ENCODE measurements at places on chromosomes 2 and 18.

GRCh38 chr2:11697103-11697871 is 27.3 kb upstream of the NTSR2 start:
- DNase-seq, result no peak

DNA sequence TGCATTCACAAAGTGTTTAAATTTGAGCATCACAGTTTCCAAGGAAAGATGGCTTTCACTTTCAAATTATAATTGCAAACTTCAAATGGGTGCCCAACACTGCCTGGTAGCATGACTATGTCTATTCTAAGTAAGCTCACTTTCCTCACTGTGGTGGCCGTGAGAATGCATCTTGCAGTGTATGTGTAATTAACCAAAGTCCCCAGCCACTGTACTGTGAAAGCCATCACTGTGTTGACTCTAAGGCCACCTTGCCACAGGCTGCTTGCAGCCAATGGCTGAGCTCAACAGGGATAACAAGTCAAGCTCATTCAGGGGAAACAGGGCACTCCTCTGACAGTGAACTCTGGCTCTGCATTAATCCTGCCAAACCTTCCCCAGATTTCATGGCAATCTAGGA is 43.3 kb upstream of the LGALSL start:
- DNase-seq, result no peak

- no peak for DNase-seq
Measured at GRCh38 chr2:120451334-120451733, 105.4 kb downstream of the INHBB start.

DNA sequence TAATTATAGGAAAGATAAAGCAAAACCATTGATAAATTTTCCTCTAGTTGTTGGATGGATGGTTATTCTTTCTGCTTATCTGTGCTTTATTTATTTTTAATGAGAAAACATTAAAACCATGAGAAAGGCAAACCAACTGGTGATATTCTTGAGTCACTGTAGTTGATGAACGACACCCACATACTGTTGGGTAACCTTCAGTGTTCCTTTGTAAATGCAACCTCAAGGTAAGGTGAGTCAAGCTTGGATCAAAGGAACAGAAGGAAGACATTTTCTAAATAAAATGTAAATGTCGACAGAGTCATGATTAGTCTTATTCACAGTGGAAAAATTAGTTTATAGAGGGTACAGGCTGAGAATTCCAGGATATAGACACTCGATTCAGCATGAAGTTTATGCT is 12.7 kb downstream of the ABCB11 start:
- no peak for DNase-seq

DNA sequence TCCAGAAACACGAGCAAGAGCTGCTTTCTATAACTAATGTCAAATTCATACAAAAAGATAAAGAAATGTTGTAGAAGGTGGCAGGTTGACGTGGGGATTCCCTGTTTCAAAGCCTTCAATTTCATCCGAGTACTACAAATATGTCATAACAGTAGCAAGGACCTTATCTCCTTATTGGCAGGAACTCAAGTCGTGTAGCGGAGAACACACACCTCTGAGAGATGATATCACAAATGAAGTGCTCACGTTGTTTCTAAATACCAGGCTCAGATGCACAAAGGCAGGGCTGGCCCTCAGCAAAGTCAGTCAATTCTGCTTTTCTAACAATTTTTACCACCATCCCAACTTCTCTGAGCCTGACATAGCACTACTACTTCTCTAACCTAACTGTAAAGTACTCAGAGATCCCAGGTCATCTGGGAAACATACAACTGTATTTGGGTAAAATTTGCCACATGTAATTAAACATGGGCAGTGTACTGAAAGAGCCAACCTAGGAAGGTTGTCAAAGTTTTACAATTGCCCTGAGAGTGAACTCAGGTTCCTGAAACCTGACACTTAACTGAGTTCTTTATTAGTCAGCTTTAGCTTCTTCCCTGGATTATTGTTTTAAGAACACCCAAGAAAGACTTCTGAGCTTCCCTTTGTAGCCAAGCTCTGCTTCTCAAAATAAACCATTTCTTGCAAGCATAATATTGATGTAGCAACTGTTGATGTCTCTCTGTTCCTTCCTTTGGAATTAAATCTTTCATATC is 813.7 kb upstream of the ACVR2A start:
- no peak for DNase-seq

- DNase-seq, result no peak
Measured at GRCh38 chr2:70746094-70746974, 21.7 kb downstream of the ADD2 start.

GRCh38 chr2:21818212-21818795 is 694.5 kb downstream of the TDRD15 start:
- no peak for DNase-seq

GRCh38 chr2:179344280-179344964 is 79.8 kb upstream of the SESTD1 start:
- no peak for DNase-seq

DNA sequence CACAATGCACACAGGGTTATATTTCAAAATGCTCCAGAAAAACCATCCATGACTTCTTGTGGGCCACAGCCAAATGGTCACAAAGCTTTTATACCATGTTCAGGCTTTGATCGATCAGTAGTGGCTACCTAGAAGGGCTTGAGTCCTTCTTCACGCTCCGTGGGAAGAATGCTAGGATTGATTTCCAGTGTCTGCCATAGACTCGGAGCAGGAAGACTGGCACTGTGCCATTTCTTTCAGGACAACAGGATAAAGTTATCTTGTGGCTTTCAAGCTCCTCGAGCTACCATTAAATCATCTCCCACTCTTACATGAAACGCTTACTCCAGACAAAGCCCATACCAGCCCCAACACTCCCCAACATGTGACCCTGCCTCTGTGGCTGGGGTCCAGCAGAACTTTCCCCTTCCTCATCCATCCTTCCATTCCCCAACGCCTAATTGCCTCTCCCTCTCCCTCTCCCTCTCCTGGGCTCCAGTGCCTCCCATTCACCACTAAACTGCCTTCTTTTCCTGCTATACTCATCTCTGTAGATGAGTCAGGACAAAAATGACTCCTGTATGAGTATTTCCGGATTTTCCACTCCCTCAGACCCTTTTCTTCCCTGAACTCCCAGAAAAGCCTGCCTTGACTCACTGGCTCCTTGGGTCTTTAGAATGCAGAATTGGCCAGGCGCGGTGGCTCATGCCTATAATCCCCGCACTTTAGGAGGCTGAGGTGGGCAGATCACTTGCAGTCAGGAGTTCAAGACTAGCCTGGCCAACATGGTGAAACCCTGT is 40.9 kb downstream of the ADD2 start:
- no peak for DNase-seq

- DNase-seq, result no peak
Measured at GRCh38 chr2:156196031-156196430, 136.5 kb downstream of the NR4A2 start.

DNA sequence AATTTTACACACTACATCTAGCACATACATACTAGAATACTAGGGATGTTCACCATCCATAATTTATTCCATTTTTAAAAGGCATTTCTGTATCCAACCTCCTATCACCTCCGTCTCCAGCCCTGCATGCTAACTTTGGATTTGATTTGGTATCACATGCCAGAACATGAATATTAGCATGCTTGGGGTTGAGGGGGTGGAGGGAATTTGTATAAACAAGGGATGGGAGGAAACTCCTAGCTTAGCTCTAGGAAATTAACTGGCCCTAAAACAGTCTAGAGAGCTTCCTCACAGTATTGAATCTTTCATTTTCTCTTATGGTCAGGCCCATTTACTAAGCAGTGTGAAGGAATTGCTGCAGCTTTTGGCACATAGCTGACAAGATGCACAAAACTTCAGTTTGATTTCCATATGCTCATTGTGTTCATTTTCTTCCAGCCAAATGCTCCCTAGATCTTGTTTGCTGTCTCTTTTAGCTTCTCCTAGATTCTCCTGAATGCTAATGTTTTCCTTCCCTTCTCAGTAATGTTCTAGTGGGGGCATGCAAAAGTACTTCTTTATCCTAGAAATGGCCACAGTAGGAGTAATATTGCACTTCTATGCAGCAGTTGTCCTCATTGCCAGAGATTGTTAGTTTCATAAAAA is 135.2 kb downstream of the VWC2L start:
- no peak for DNase-seq

DNA sequence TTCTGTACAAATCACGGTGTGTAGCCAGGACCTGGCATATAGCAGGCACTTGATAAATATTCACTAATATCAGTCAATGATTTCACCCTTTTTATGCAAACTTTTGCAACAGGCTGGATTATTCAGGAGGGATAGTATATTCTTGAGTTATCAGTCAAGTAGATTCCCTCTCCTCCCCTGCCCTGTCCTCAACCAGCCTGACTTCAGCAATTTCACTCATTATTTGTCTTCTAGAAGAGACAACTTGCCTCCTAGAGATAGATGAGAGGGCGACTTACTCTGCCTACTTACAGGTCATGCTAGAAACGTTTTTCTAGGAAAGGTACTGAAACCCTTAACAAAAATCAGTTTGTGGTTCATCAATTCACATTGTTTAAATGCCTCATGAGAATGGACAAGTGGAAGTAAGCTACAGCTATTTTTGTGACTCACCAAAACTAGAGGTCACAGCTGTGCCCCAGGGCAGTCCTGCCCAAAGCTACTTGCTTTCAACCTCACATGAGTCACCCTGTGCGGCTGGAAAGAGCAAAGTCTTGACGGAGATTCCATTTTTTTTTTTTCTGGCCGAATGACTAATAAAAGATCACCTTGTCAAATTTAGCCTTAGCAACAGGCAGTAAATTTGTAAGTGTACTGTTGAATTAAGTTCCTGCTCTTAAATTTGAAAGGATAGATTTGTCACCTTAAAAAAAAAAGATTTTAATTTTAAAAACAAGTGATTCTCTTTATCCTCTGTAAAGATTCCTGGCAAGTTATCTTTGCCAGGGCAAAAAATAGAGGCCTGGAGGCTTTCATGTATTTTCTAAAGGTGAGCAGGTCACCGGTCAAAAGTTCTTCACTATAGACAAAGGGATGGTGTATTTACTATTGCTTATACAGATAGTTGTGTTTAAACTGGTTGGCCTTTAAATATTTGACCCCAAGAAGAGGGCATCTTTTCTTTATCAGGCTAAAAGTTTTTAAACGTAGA is 109.0 kb upstream of the SLC35G4 start:
- no peak for DNase-seq

DNA sequence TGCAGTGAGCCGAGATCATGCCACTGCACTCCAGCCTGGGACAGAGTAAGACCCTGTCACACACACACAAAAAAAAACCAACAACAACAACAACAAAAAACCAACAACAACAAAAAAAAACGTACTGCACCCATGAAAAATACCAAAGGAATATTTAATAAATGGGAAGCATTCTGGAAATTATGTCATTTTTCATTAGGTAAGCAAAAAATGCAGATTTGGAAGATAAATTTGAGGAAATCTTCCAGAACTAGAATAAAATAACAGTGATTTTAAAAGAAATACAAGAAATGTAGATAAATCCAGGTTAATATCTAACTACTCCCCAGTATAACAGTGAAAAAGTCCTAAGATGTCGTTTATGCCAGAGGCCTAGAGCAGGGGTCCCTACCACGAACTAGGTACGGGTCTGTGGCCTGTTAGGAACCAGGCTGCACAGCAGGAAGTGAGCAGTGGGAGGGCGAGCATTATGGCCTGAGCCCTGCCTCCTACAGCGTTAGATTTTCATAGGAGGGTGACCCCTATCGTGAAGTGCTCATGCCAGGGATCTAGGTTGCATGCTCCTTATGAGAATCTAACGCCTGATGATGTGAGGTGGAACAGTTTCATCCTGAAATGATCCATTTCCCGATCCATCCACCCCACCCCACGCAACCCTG is 21.5 kb downstream of the FAM161A start:
- no peak for DNase-seq

DNA sequence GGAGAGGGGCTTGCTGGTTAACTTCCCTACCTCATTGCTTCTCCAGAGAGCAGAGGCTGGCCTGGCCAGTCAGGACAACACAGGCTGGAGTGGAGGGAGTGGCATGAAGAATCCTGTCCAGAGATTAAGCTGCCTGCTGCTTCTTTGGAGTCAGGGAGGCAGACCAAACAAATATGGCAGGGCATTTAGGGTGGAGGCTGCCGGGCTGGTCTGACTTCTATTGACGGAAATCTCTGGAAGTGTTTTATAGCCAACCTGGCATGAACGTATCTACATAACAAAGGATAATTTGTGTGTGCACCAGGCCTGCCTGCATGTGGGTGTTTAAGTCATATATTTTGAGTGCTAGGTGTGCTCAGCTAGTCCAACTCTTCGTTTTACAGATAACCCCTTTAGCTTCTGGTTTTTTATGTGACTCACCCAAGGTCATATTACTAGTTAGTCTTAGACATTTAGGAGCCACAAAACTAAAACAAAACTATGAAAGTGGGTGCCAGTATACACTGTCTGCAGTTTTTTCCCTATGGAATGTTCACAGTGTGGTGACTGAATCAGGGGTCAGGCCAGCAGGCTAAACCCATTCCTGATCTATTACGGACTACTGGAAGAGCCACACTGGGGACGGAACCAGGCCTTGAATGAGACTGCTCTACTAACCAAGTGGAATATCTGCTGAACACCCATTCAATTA is 5.5 kb downstream of the NPC1 start:
- DNase-seq, result no peak

- DNase-seq, result no peak
Measured at GRCh38 chr2:98308532-98308931, 37.7 kb upstream of the CNGA3 start.

- no peak for DNase-seq
Measured at GRCh38 chr2:134917360-134917865, 1.2 kb upstream of the CCNT2 start.

GRCh38 chr2:183029219-183029618 is 9.0 kb downstream of the NCKAP1 start:
- no peak for DNase-seq

GRCh38 chr2:54287532-54287931 is 31.5 kb upstream of the TSPYL6 start:
- no peak for DNase-seq

GRCh38 chr18:75083131-75083530 is 125.8 kb downstream of the PTGR3 start:
- no peak for DNase-seq

DNA sequence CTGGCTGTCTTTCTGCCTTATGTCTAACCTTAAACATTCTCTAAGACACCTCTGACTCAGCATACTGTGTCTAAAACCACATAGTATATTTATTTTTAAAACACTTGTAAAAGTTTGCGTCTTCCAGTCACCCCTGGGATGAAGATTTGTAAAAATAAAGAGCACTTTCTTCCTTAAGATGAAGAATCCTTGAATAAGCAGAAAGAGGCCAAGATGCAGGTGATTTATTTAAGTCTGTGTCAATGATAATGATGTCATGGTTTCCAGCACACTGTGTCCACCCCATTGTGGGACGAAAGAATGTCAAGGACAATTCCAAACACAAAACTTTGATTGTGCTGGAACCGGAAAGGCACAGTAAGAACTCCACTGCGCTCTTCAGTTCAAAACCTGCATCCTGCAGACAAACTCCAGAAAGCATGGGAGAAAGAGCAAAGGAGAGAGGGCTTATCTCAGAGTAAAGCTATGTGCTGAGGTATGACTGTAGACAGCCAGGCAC is 92.9 kb downstream of the ZEB2 start:
- DNase-seq, result no peak

GRCh38 chr2:177759443-177759842 is 313.1 kb downstream of the PDE11A start:
- DNase-seq, result no peak

Data from stimulated activated CD4-positive, alpha-beta T cell treated with anti-CD3 and anti-CD28 coated beads, TNF-alpha, amount 100 ng/mL, for 4 hours (primary cell).